ENCODE measurements at places on chromosomes 5 and 9.

DNA sequence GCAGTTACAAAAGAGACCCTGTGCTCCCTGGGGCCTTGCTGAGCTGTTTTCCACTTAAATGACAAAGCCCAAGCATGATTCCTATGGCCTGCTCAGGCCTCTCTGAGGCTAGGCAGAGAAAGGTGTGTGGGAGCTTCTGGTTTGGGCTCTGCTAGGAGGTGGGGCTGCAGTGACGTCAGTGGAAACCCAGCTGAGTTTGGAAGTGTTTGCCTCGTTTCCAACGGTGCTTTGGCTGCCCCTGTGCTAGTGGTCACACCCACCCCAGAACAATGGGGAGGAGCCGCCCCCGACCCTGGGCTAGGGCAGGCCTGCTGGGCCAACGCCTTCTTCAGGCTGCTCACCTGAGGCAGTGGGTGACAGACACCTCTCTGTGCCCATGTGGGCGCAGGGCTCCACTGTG lies 10.4 kb downstream of the ANGPTL2 start:
- no peak for DNase-seq

DNA sequence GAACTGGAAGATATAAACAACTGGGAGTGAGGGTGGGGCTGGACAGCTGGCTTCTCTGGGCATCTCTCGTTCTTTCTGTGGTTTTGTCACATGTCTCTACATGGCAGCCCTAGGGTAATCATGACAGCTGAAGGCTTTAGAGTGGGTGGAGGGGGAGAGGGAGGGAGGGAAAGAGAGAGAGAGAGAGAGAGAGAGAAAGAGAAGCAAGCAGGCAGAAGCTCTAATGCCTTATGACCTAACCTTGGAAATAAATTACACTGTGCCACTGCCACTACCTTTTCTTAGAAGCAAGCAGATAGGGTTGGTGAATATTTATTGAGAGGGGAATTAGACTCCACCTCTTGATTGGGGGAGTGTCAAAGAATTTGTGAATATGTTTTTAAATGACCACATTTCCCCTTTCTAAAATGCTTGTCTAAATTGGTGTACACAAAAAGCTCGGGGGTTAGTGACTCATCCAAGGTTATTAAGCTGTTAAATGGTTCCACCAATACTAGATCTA lies 2.6 kb upstream of the DAPK1 start:
- DNase-seq = no peak

- DNase-seq = no peak
Measured at GRCh38 chr5:74945561-74946165, 79.5 kb upstream of the FAM169A start.

GRCh38 chr5:142821733-142822487 lies 51.7 kb downstream of the ARHGAP26 start:
- DNase-seq = no peak

DNA sequence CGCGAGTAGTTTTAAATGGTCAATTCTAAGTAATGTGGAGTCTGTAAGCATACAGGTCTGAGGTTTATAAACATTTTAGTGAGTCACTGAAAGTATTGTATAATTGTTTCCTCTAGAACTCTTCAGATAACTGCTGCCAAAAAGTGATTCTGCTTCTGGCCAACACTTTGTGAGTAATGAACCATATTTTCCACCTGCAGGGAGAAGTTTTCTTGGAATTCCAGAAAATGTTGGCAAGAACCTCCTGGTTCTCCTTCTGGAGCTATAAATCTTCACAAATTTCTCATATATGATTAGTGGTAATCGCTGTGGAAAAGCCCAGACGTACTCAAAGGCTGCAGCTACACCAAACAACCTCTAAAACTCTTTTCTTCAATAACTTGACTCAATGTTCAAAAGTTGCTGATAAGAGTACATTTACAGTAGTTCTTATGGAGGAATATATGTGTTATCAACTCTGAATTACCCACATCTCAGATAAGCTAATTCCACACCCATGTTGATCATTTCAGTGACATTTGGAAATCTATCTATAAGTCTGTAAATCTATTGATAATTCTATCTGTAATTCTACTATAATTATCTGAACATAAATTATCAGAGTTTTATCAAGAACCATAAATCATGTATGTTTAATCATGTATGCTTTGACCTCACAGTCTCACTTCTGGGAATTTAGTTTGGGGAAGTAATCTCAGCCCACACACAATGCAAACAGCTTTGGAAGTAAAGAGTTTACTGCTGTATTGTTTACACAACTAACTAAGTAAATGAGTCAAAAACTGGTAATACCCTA lies 74.1 kb downstream of the FNBP1 start:
- no peak for DNase-seq

Data from central memory CD4-positive, alpha-beta T cell (primary cell).